ENCODE measurements at places on chromosomes 6 and 20. TPM values are rescaled to one million over a fixed set of nuclear protein-coding genes. Genes with fewer than 3 reads are reported as not detected.
A peak's percentile ranks its signal among the peaks of the same experiment; 100 is the strongest.

DNA sequence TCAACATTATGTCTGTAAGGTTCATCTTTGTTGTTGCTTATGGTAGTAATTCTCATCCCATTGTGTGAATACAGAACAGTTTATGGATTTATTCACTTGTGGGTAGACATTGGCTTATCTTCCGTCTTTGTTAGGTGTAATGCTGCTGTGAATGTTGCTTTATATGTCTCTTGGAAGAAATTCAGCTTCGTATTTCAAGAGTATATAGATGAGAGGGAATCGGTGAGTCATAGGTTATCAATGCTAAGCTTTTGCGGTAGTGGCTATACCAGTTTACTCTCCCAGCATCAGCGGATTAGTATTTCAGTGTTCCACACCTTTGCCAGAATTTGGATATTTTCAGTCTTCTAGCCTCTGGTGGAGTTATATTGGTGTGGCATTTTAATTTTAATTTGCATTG lies 77.8 kb downstream of the ZFAND3 start:
- peaks cover 2% of the 10 kb centered on the region for H3K36me3 ChIP-seq
- H3K4me1 ChIP-seq, result no peaks in the 10 kb centered on the region
- H3K4me3 ChIP-seq, result no peak overlapping the region

- peaks cover 5% of the 10 kb centered on the region for H3K4me1 ChIP-seq
- H3K4me3 ChIP-seq, result peak overlapping the region; percentile 70
- no peaks in the 10 kb centered on the region for H3K36me3 ChIP-seq
- no peaks in the 10 kb centered on the region for H3K27me3 ChIP-seq
Measured at GRCh38 chr6:26187981-26188635, 100.9 kb downstream of the HFE start.

GRCh38 chr6:1287103-1287591 lies 24.8 kb upstream of the FOXQ1 start:
- H3K36me3 ChIP-seq, result no peaks in the 10 kb centered on the region
- no peak for DNase-seq
- H3K4me1 ChIP-seq, result no peaks in the 10 kb centered on the region
- no peaks in the 10 kb centered on the region for H3K27me3 ChIP-seq

DNA sequence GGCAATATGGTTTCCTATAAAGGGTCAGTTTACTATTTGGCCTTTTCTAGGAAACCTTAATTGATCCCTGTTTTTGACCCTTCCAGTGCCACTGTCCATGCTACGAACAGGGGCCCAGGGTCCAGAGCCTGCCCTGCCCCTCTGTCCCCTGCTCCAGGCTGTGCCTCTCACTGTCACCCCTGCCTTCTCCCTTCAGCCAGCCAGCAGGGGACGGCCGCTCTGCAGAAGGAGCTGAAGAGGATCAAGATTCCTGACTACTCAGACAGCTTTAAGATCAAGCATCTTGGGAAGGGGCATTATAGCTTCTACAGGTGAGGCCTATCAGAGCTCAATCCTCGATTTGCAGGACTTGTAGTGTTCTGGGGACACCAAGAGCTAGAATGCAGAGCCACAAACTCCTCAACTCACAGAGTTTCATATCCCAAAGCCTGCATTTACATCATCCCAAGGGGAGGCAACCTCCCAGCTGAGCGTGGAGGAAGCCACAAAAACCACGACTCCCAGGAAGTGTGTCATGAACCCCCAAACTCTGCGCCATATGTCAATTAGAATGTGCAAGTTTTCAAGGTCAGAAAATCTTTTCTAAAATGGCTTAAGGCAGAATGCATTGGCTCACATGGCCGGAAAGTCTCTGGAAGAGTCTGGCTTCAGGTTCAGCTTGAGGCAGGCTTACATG lies 3.6 kb downstream of the BPI start:
- no peaks in the 10 kb centered on the region for H3K36me3 ChIP-seq
- no peak overlapping the region for H3K27ac ChIP-seq
- H3K27me3 ChIP-seq, result no peaks in the 10 kb centered on the region
- H3K4me1 ChIP-seq, result no peaks in the 10 kb centered on the region
- no peak for DNase-seq
- no peak overlapping the region for H3K4me3 ChIP-seq

- H3K27me3 ChIP-seq, result no peaks in the 10 kb centered on the region
- no peaks in the 10 kb centered on the region for H3K4me1 ChIP-seq
- DNase-seq, result no peak
- no peak overlapping the region for H3K4me3 ChIP-seq
- H3K27ac ChIP-seq, result no peak overlapping the region
Measured at GRCh38 chr6:40740518-40740917, 153.4 kb upstream of the LRFN2 start.

- peaks cover 25% of the 10 kb centered on the region for H3K27me3 ChIP-seq
- H3K36me3 ChIP-seq, result no peaks in the 10 kb centered on the region
- no peak for DNase-seq
- H3K4me1 ChIP-seq, result peaks cover 20% of the 10 kb centered on the region
- H3K4me3 ChIP-seq, result no peak overlapping the region
- H3K27ac ChIP-seq, result no peak overlapping the region
Measured at GRCh38 chr20:24468401-24469115, 871 bp upstream of the SYNDIG1 start.

- H3K27ac ChIP-seq, result no peak overlapping the region
- no peaks in the 10 kb centered on the region for H3K27me3 ChIP-seq
- no peaks in the 10 kb centered on the region for H3K4me1 ChIP-seq
Measured at GRCh38 chr20:56437196-56437960, 25.3 kb downstream of the CASS4 start.

- H3K27ac ChIP-seq, result no peak overlapping the region
- H3K4me1 ChIP-seq, result no peaks in the 10 kb centered on the region
- no peaks in the 10 kb centered on the region for H3K36me3 ChIP-seq
Measured at GRCh38 chr6:56932910-56933477, 21.9 kb upstream of the BEND6 start.

GRCh38 chr20:44414808-44415207 lies 59.3 kb downstream of the HNF4A start:
- H3K27me3 ChIP-seq, result no peaks in the 10 kb centered on the region
- H3K4me3 ChIP-seq, result no peak overlapping the region
- peaks cover 88% of the 10 kb centered on the region for H3K4me1 ChIP-seq
- no peak for DNase-seq
- peaks cover 33% of the 10 kb centered on the region for H3K36me3 ChIP-seq

GRCh38 chr6:140566781-140567277 lies 1192.4 kb upstream of the CITED2 start:
- no peak overlapping the region for H3K27ac ChIP-seq
- H3K4me3 ChIP-seq, result no peak overlapping the region
- DNase-seq, result no peak

DNA sequence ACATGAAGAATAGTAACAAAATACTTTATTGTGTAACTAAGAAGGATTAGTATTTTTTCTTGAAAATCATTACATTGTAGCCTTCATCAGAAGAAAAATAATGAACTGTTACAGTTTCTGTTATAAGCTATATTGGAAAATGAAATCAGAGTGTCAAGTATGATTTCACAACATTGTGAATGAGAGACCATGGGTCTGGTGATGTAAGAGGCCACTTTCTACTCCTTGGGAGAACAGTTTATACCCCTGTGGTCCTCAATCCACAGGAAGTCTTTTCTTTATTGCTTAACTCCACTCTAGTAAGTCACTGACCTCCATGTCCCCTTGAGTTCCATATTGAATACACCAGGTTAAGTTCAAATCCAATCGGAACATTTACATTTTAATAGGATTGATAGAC lies 218.7 kb upstream of the FERMT1 start:
- DNase-seq, result no peak
- H3K4me1 ChIP-seq, result no peaks in the 10 kb centered on the region
- no peaks in the 10 kb centered on the region for H3K36me3 ChIP-seq
- H3K27ac ChIP-seq, result no peak overlapping the region
- H3K27me3 ChIP-seq, result no peaks in the 10 kb centered on the region

DNA sequence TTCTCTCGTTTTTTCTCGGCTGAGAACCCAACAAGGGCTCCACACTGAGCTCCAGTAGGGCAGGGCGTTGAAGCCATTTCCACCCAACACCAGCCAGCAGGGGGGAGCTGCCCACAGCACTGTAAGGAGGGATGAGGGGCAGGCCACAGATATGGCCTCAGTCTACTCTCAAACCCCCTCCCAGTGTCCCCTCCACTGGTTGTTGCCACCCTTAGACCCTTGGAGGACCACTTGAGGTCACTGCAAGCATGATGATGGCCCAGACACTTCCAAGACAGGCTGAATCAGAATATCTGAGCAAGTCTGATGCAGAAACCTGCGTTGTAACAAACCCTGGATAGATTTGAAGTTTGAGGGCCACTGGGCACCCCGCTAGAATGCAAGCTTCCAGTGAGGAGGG lies 217.0 kb upstream of the CST7 start:
- peaks cover 2% of the 10 kb centered on the region for H3K27me3 ChIP-seq
- H3K4me3 ChIP-seq, result no peak overlapping the region
- H3K4me1 ChIP-seq, result no peaks in the 10 kb centered on the region
- H3K36me3 ChIP-seq, result no peaks in the 10 kb centered on the region

GRCh38 chr6:69780585-69781178 lies 16.1 kb downstream of the LMBRD1 start:
- no peaks in the 10 kb centered on the region for H3K27me3 ChIP-seq
- no peak for DNase-seq
- H3K4me3 ChIP-seq, result no peak overlapping the region
- peaks cover 17% of the 10 kb centered on the region for H3K4me1 ChIP-seq

The PXDC1 gene
- 68.8 TPM for polyA plus RNA-seq

The MDFI gene
- polyA plus RNA-seq, result not detected

The ALDH5A1 gene
- 19.5 TPM for polyA plus RNA-seq

The CLDN20 gene
- 0.26 TPM for polyA plus RNA-seq

The PREP gene
- polyA plus RNA-seq, result 7.3 TPM

The OTOR gene
- not detected for polyA plus RNA-seq

The HEBP2 gene
- 21.7 TPM for polyA plus RNA-seq

The HDGFL1 gene
- not detected for polyA plus RNA-seq

Data from liver (tissue), 10 donors.